ENCODE measurements at places on chromosomes 12 and 14.

DNA sequence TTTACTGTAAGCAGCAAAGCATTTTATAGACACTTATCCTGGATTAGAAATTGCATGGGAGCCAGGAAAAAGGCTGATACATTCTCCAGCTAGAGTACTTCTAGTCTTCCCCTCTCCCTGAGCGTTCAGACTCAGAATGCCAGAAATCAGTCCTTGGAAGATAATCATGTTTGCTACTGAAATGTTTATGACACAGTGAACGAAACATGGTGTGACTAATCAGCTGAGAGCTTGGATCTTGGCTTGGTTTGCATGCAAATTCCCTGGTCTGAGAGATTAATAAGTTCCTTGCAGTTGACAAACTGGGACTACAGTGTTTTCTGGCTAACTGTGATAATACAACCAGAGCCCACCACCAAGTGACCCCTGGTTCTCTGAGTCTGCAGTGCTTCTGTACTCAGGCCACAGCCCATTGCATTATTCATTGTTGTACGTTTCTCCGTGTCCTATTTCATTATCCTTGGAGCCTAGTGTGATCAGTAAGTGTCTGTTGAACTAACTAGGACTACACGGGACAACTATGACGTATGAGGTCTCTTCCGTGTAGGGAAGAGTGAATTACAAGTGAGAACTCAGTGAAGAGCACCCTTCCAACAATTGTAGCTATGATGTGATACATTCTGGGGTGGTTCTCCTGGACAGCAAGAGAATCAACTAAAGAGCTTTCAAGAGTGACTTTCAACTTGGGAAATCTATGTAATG lies 34.6 kb upstream of the EVL start:
- no peak for DNase-seq

GRCh38 chr12:57240066-57240921 lies 10.7 kb downstream of the STAC3 start:
- DNase-seq = no peak

- DNase-seq = no peak
These were observed 164.3 kb upstream of the BCL2L14 start for GRCh38 chr12:11906286-11906935.

- no peak for DNase-seq
These were observed 90.9 kb upstream of the PKP2 start for GRCh38 chr12:32987512-32987911.

DNA sequence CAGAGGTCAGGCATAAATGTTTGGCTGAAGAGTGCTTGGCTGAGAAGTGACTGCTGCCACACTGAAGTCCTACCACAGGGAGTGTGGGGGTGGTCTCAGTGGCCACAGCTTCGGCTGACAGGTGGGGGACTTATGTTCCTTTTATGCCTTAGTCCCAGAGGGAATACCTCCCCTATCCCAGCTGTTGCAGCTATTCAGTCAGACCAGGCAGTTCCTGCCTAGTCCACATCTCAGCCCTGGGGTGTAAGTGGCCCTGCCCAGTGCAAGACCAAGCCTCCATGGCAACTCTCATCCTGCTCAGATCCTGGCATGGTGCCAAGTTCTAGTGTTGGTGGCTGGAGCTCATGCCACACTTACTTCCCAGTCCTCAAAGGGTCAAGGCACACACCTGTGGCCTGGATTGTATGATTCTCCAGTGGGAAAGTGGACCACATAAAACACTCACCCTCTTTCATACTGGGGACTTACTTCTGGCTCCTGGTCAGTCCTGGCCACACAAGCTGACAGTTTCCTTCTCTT lies 161.3 kb upstream of the CAND1 start:
- DNase-seq = no peak

GRCh38 chr12:121838126-121838525 lies 20.5 kb downstream of the HPD start:
- DNase-seq = no peak

DNA sequence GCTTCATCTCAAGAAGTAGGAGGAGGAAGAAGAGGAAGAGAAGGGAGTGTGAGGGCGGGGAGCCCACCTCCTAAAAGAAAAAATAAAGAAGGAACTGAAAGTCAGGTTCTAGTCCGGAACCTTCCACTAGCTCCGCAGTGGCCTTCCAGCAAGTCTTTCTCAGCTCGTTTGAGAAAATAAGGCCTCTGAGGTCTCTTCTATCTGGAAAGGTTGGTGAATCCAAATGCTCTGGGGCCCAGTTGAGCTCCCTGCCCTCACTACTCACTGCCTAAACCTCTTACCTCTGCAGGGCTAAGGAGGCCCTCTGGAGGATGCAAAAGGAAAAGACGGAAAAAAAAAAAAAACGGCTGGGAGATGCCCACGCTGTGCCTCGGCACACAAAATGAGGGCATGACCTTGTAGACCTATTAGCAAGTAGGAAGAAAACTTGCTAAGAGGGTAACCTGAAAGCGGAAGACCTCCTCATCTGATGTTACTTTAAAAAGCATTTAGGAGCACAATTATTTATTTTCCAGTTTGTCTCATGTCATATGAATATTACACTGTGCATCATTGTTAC lies 35.9 kb downstream of the FBLN5 start:
- no peak for DNase-seq

- DNase-seq = no peak
These were observed 39.3 kb downstream of the DLK1 start for GRCh38 chr14:100765991-100766390.

DNA sequence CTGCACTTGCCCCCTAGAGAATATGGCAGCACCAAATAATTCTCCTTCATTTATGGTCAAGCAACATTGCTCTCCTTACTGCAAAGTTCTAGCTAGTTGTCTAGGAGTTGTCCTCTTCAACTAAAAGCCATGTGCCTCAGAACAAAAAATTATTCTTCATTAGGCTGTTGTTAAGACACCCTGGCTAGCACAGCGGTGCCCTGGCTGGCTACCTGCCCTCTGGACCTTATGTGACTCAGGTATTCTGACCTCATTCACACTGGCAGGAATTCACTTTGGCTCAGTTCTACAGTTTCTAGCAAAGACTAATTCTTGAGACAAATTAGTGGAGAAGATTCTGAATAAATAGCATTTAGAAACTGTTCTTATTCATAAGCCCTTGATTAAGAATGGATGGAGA lies 224.4 kb upstream of the KRR1 start:
- DNase-seq = no peak

DNA sequence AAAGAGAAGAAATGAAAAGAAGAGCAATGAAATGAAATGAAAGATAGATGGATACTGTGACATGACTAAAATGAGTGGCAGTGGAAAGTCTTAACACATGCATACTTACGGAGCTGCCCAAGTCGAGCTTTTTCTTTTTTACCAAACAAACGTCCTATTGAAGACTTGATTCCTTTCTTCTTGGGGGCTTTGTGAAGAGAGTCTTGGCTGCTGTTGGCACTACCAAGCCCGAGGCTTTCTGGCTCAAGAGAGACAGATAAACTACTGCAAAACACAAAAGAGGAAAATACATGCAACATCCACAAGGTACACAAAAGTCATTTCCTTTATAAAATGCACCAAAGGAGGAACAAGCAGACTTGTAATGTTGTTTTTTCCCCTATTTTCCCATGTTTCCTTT lies 261.2 kb downstream of the ACSS3 start:
- DNase-seq = no peak

DNA sequence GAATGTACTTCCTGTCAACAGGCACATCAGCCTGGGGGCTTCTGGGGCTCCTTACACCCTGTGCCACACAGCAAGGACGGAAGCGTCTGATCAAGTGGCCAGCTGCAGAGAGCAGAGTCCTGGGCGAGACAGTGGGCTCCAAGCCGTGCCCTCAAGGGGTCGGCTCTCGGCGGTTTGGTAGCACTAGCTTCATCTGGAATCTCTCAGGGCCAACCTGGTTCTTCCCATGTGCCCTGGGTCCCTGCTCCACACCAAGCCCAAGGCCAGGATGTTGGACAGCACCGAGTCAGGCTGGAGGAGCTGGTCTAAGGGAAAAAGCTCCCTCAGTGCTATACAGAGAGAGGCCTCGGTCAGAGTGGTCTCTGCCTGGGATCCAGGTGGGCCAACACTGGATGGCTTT lies 20.5 kb downstream of the DIO3 start:
- DNase-seq = no peak

DNA sequence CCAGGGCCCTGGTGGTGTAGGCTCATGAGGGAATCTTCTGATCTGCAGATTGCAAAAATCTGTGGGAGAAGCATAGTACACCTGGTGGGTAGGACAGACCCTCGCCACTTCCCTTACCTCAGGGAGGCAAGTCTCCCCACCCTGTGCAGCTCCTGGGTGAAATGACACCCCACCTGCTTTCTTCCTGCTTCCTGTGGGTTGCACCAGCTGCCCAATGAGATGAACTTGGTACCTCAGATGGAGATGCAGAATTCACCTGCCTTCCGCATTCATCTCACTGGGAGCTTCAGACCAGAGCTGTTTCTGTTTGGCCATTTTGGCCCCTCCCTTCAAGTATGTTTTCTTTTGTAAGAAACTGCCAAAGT lies 4.7 kb downstream of the CLEC2D start:
- no peak for DNase-seq

GRCh38 chr14:78608998-78609787 lies 439.0 kb downstream of the NRXN3 start:
- DNase-seq = no peak

DNA sequence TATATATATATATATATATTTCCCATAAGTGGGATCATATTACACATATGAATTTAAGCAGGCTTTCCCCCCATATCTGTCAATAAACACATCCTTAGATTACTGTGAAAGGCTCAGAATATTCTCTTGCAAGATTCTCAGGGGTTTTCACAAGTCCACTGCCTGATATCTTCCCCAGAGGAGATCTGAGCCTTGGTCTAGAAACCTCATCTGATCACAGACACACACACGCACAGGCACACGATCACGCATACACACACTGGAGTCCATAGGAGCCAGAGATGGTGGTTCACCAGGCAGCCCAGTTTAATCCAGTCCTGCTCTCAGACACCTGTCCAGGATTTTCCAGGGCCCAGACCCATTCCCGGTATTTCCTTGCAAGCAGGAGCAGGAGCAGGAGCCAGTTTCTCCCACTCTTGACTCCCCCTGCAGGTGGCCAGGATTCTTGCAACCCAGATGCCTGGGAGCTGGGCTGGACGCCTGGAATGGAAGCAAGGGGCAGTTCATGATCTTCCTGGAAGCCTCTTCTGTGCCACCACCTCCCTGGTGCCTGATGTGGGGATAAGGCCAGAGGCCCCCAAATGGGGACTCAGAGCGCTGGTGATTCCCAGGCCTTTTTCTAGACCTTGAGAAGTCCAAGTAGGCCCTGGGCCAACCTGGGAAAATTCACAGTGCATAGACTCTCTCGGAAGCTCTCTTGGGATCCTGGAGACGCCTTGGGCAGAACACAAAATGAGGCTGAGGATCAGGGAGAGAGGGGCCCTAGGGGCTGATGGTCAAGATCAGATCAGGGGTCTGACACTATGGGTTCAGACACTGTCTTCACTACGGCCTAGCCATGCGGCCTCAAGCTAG lies 16.5 kb upstream of the KRT78 start:
- no peak for DNase-seq

- DNase-seq = no peak
These were observed 14.9 kb downstream of the DTX1 start for GRCh38 chr12:113071135-113072112.

DNA sequence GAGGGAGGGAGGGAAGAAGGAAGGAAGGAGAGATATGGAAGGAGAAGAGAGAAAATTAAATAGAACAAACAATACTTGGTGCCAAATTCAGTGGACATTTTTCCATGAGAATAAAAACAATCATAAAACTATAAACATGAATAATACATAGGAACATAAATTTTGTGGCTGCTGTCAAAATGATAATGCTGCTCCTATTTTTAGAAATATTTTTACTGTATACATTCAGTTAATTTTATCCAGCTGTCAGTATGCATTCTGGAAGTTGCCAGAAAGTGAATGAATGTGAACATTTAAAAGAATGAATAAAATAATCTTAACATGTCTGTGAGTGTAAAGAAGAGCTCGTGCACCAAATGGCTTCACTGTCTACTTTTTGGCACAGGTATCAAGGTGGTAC lies 13.9 kb upstream of the PCED1B start:
- DNase-seq = no peak

DNA sequence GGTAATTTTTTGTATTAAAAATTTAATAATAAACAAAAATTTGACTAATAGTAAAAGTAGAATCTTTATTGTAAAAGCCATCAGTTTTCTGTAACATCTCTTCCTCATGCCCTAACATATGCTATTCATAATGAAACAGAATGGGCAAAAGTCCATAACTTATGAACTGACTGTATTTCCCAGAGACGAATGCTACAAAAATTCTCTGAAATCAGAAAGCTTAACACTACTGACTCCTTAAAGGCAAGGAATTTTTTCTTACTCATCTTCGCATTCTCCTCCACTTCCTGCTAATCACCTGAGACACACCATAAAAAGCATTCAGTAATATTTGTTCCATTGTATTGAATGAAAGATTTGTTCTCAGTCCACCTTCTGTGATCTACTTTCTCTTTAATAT lies 17.6 kb downstream of the MON2 start:
- DNase-seq = no peak

DNA sequence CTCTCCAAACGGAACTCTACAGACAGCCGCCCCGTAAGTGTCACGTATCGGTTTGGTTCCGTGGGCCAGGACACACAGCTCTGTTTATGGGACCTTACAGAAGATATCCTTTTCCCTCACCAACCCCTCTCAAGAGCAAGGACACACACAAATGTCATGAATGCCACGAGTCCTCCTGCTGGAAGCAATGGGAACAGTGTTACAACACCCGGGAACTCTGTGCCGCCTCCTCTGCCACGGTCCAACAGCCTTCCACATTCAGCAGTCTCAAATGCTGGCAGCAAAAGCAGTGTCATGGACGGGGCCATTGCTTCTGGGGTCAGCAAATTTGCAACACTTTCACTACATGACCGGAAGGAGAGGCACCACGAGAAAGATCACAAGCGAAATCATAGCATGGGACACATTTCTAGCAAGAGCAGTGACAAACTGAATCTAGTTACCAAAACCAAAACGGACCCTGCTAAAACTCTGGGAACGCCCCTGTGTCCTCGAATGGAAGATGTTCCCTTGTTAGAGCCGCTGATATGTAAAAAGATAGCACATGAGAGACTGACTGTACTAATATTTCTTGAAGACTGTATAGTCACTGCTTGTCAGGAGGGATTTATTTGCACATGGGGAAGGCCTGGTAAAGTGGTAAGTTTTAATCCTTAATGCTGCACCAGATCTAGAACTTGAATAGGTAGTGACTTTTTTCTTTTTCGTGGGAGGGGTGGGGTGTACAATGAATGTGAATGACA lies 69.7 kb downstream of the WDR20 start:
- DNase-seq = no peak
